ENCODE measurements at places on chromosomes 2 and 18. TPM values are rescaled to one million over a fixed set of nuclear protein-coding genes. Genes with fewer than 3 reads are reported as not detected.

DNA sequence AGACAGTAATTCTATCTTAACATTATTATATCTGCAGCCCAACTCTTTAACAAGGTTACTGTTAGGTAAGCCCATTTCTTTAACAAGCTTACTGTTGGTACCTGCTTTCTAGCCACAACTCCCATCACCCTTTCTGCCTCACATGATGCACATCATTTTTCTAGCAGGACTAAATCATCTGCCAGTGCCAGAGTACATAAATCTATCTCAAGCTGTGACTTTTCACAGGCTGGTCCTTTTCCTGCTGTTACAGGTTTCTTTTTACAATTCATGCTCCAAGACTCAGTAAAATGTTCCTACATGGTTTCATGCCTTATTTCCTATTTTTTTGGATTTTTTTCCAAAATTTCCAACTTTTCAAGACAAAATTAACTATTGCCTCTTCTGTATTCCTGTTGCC, 30.4 kb upstream of the ZC3H15 start:
- DNase-seq = no peak
- peaks cover 4% of the 10 kb centered on the region for H3K4me1 ChIP-seq
- H3K27ac ChIP-seq = no peak overlapping the region
- H3K36me3 ChIP-seq = peaks cover 4% of the 10 kb centered on the region
- no peaks in the 10 kb centered on the region for H3K27me3 ChIP-seq

DNA sequence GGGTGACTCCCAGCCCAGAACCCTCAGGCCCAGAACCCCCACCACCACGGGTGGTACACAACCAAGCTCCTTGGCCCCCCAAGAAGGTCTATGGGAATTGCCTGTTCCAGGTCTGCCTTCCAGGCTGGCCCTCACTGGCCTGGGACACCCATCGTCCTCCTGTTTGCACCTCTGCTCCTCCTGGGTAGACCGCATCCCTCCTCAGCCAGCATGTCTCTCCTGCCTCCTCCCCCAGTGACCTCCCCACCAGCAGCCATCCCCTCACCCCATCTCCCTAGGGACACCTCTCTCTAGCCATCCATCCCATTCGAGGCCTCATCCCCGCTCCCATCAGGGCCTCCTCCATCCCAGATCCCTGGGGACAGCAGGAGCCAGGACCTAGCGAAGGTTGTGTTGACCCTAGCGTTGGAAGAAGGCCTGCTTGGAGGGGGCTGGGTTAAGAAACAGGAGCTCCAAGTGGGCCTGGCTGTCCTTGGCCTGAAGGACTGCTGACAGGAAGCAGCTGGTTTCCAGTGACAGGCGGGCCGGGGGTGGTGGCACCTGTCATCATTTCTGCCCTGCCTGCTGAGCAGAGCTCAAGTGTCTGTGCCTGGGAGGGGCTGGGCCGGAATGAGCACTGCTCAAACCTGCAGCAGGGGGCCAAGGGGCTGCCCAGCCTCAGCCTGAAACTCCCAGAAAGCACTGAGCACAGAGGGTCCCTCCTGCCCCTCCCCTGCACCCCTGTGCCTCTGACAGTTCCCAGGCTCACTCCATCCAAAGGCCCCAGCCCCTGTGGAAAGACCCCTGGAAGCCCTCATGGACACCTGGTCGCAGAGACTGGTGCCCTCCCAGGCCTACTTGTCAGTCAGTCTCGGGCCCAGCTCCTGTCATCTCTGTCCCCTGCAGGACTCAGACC, 96.0 kb upstream of the OTOS start:
- no peaks in the 10 kb centered on the region for H3K4me1 ChIP-seq
- peaks cover 13% of the 10 kb centered on the region for H3K27me3 ChIP-seq
- no peak for DNase-seq
- no peak overlapping the region for H3K27ac ChIP-seq
- H3K36me3 ChIP-seq = no peaks in the 10 kb centered on the region

DNA sequence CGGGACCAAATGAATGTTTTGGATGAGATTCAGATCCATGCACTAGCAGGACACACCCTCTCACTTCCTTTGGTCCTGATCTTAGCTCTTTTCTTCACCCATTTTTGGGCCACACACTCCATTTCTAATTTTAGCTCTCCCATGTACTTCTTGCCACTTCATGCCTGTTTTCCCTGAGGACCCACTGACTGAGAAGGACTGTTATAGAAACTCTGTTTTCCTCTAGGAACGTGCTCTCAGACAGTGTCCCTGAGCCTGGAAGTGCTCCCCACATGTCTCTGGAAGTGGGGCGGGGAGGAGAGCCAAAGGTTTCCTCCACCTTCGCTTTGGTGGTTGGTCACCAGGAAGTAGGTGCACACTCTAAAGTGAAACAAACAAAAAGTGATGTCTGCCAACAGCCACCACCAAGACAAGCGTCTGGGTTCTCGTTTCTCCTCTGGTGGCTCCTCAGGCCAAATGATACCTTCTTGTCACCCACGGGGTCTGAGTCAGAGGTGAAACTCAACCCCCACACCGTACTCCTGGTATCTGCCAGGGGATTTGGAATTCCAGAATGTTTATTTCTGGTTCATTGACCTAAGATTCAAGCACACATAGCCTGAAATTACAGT, 74.7 kb downstream of the MERTK start:
- H3K4me3 ChIP-seq = no peak overlapping the region
- no peaks in the 10 kb centered on the region for H3K36me3 ChIP-seq
- H3K27me3 ChIP-seq = peaks cover 11% of the 10 kb centered on the region
- no peak for DNase-seq

GRCh38 chr2:160355080-160355479, 138.5 kb downstream of the RBMS1 start:
- no peaks in the 10 kb centered on the region for H3K27me3 ChIP-seq
- H3K36me3 ChIP-seq = peaks cover 30% of the 10 kb centered on the region
- H3K4me3 ChIP-seq = no peak overlapping the region
- no peak for DNase-seq

The DSG4 gene
- not detected for total RNA-seq

- H3K36me3 ChIP-seq = no peaks in the 10 kb centered on the region
- no peak overlapping the region for H3K4me3 ChIP-seq
- no peak overlapping the region for H3K27ac ChIP-seq
- no peaks in the 10 kb centered on the region for H3K4me1 ChIP-seq
- DNase-seq = no peak
Observed at GRCh38 chr2:9021563-9022211, 18.2 kb upstream of the MBOAT2 start.

The IL1RL1 gene
- 0.18 TPM for total RNA-seq

DNA sequence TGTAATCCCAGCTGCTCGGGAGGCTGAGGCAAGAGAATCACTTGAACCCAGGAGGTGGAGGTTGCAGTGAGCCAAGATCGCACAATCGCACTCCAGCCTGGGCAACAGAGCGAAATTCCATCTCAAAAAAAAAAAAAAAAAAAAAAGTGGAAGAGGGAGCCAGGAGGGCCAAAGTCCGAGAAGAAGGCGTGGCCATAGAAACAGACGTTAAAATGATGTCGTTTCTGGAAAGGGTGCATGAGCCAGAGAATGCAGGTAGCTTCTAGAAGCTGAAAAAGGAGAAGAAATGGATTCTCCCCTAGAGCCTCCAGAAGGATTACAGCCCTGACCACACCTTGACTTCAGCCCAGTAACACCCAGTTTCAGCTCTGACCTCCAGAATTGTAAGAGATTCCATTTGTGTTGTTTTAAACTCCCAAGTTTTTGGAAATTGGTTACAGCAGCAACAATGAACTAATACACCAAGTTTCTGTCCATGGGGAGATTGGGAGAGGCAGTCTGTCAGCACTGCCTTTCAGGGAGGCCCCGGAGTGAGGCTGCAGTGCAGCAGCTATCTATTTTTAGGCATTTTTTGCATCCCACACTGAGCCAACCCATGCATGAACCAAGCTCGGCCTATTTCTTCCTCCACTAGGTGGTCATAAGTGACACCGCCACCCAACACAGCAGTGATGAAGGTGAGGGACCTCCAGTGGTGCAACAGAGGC, 14.2 kb upstream of the TRAF3IP1 start:
- no peaks in the 10 kb centered on the region for H3K36me3 ChIP-seq
- H3K4me1 ChIP-seq = no peaks in the 10 kb centered on the region
- peaks cover 4% of the 10 kb centered on the region for H3K27me3 ChIP-seq

DNA sequence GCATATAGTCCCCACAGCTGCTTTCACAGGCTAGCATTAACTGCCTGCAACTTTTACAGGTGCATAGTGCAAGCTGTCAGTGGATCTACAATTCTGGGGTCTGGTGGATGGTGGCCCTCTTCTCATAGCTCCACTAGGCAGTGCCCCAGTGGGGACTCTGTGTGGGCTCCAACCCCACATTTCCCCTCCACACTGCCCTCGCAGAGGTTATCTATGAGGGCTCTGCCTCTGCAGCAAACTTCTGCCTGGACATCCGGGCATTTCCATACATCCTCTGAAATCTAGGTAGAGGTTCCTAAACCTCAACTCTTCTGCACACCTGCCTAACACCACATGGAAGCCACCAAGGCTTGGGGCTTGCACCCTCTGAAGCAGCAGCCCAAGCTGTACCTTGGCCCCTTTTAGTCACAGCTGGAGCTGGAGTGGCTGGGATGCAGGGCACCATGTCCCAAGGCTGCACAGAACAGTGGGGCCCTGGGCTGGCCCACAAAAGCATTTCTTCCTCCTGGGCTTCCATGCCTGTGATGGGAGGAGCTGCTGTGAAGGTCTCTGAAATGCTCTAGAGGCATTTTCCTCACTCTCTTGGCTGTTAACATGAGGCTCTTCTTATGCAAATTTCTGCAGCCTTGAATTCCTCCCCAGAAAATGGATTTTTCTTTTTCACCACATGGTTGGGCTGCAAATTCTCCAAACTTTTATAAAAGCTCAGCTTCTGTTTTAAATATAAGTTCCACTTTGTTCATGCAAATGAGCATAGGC, 59.3 kb downstream of the KDM3A start:
- DNase-seq = no peak
- peaks cover 93% of the 10 kb centered on the region for H3K36me3 ChIP-seq
- no peaks in the 10 kb centered on the region for H3K27me3 ChIP-seq
- no peak overlapping the region for H3K4me3 ChIP-seq
- peaks cover 12% of the 10 kb centered on the region for H3K4me1 ChIP-seq
- no peak overlapping the region for H3K27ac ChIP-seq

GRCh38 chr18:31269566-31269965, 48.4 kb upstream of the DSG1 start:
- DNase-seq = no peak
- no peaks in the 10 kb centered on the region for H3K4me1 ChIP-seq
- H3K4me3 ChIP-seq = no peak overlapping the region

GRCh38 chr2:80112790-80113189, 191.8 kb downstream of the LRRTM1 start:
- H3K27ac ChIP-seq = no peak overlapping the region
- no peak for DNase-seq
- no peaks in the 10 kb centered on the region for H3K27me3 ChIP-seq
- no peak overlapping the region for H3K4me3 ChIP-seq
- no peaks in the 10 kb centered on the region for H3K36me3 ChIP-seq

DNA sequence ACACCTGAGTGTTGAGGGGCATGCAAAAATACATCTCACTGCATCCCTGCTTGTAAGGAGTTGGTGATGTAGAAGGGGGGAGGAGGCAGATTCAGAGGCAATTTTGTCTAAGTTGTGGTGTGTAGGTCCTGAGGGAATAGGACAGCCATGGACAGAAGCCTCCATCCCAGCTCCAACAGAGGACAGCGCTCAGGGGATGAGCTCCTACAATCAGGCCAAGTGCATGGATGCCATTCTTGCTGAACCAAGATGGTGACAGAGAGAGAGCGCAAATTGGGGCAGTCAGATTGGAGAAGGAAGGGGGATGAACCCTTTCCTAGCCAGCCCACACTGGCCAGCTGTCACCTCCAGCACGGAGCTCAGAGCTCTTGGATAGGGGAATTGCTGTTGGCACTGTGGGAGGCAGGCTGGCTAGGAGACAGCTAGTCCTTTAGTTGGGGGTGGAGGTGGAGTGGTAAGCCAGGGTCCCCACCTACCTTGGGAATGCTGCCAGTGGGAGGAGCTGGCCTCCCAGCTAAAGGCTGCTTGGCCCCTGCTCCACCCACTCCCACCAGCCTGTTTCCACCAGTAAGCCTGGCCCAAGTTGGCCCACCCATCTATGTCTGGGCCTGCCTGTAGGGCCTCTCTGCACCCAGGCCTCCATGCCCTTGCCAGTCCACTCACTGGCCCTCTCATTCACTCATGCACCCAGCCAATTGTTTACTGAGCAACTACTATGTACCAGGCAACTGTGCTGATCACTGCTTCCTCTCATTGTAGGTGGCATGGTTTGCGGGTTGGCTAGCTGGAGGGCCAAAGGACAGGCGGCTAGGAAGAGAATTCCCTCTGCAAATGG, 2.5 kb upstream of the PER2 start:
- H3K27me3 ChIP-seq = no peaks in the 10 kb centered on the region
- H3K4me1 ChIP-seq = peaks cover 26% of the 10 kb centered on the region
- H3K27ac ChIP-seq = no peak overlapping the region
- H3K36me3 ChIP-seq = no peaks in the 10 kb centered on the region
- no peak overlapping the region for H3K4me3 ChIP-seq

DNA sequence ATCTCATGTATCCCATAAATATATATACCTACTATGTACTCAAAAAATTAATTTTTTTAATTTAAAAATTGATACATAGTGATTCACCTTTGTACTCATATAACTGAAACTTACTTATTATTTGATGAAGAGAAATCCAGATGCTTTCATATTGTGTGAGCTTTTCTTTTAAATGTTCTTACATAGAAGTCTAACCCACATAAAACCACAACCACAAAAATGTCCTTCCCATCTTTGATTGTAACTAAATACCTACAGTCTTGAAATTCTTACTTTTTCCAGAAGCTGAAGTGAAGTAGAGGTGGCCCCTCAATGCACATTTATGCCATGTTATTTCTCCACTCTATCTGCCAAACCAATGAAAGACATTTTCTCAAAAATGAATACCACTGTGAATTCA, 117.9 kb upstream of the COL5A2 start:
- peaks cover 29% of the 10 kb centered on the region for H3K36me3 ChIP-seq
- no peak for DNase-seq
- no peaks in the 10 kb centered on the region for H3K27me3 ChIP-seq
- H3K4me3 ChIP-seq = no peak overlapping the region

DNA sequence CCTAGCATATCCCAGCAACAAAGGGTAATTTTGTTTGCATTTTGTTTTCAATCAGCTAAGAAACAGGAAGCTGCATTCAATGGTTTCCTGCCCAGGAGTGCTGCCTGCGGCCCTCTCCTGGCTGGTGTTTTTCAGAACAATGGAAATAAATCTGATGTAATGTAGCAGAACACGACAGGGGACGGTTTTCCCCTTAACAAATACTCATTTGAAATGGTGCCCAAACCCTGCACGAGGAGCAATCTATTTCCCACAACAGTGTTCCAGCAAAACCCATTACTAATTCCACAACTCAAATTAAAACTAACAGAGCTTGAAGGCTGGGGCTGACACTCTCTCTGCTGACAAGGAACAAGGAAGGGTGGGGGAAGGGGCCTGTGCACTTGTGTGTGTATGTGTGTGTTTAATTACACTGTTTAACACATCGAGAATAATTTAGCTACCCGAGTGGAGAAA, 8.7 kb downstream of the CAPN13 start:
- no peak overlapping the region for H3K4me3 ChIP-seq
- H3K4me1 ChIP-seq = peaks cover 8% of the 10 kb centered on the region
- H3K27ac ChIP-seq = peak overlapping the region; percentile 14
- no peak for DNase-seq

DNA sequence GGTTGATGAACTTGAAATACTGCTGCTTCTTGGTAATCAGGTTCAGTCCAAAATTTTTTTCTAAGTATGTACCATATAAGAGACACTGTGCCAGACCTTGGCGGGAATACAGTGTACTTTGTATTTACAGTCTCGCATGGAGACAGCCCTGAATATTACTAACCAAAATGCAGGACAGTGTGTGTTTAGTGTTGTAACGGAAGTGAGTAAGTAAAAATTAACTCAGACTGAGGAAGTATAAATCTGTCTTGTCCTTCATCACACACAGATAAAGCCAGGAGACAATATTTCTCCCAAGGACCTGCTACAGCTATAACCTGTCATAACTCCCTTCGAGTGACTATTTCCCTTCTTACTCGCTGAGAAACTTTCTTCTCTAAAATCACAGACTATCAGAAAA, 76.9 kb downstream of the ACTR3 start:
- peak overlapping the region; percentile 21 for H3K27ac ChIP-seq
- H3K4me1 ChIP-seq = peaks cover 28% of the 10 kb centered on the region
- no peaks in the 10 kb centered on the region for H3K27me3 ChIP-seq
- no peak overlapping the region for H3K4me3 ChIP-seq

Measured in activated naive CD8-positive, alpha-beta T cell treated with anti-CD3 and anti-CD28 coated beads for 36 hours (primary cell).